ENCODE measurements at places on chromosomes 7 and 10.

DNA sequence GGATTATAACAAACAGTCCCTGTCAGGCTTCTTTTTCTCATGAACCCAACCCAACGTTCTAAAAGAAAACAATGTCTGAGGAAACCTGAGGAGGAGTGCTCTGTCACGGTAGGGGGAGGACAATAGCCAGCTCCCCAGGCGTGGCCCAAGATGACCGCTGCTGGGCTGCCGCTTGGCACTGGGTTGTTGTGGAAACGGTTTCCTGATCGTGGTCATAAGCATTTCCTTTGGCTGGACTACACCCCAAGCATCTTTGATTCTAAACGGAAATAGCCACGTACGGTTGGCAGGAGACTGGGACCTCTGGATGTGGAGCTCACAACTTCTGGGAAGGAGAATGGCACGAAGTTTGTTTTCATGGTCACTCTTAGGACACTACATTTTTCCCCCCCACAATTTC, 30.4 kb upstream of the DMBT1 start:
- no peak for DNase-seq

DNA sequence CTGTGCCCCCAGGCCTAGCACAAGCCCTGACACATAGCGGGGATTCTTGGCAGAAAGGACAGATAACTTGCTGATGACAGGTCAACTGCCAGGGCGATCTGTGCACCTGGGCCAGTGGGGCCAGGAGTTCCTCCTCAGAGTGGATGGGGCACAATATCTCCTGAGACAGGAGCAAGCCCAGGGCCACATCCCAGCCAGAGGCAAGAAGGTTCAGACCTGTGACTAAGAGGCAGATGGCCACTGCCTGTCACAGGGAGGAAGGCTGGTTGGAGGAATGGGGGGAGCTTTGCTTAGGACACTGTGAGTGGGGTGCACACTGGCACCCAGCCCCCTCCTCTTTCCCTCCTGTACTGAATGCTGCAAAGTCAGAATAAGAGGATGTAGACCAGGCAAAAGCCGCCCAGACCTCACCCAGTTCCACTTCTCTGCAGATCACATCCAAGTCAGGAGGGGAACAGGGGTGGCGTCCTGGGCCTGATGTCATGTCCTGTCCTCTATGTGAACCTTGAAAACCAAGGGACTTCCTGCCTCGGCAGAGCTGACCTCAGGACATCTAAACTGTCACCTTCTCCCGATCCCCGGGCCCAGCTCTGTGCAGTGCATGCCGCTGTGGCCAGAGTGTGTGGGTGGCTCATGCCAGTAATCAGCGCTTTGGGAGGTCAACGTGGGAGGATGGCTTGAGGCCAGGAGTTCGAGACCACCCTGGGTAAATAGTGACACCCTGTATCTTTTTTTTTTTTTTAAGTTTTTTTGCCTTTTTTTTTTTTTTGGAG, 1.3 kb downstream of the GUSB start:
- DNase-seq = no peak

GRCh38 chr10:69228151-69228550, 8.0 kb downstream of the HKDC1 start:
- DNase-seq = no peak

DNA sequence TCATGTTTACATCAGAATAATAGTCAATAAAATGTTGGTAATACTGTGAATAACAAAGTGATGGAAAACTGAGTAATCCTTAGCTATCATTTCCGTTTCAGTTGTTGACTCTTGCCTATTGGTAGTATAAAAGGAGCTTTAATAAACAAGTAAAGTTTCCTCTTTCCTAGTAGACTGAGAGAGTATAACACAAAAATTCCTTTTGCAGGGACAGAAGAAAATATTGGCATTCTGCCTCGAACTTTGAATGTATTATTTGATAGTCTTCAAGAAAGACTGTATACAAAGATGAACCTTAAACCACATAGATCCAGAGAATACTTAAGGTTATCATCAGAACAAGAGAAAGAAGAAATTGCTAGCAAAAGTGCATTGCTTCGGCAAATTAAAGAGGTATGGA, 9.4 kb downstream of the KIF20B start:
- DNase-seq = no peak

DNA sequence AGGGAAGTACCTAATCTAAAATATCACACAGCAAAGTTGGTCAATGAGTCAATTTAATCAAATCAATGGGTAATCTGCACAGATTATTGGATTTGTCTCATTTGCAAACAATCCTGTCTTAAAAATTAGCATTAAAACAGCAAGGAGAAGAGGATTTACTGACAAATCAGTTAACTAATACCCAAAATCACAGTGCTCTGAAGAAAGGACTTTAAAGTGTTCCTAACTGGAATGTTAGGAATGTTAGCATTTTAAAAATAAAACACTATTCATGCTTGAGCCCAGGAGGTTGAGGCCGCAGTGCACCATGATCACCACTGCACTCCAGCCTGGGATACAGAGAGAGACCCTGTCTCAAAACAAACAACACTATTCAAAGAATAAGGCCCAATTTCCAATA, 83.1 kb downstream of the CHCHD3 start:
- DNase-seq = no peak

GRCh38 chr7:16114633-16115032, 306.7 kb downstream of the CRPPA start:
- DNase-seq = no peak

- DNase-seq = no peak
Observed at GRCh38 chr7:8278183-8278582, 16.2 kb upstream of the ICA1 start.

DNA sequence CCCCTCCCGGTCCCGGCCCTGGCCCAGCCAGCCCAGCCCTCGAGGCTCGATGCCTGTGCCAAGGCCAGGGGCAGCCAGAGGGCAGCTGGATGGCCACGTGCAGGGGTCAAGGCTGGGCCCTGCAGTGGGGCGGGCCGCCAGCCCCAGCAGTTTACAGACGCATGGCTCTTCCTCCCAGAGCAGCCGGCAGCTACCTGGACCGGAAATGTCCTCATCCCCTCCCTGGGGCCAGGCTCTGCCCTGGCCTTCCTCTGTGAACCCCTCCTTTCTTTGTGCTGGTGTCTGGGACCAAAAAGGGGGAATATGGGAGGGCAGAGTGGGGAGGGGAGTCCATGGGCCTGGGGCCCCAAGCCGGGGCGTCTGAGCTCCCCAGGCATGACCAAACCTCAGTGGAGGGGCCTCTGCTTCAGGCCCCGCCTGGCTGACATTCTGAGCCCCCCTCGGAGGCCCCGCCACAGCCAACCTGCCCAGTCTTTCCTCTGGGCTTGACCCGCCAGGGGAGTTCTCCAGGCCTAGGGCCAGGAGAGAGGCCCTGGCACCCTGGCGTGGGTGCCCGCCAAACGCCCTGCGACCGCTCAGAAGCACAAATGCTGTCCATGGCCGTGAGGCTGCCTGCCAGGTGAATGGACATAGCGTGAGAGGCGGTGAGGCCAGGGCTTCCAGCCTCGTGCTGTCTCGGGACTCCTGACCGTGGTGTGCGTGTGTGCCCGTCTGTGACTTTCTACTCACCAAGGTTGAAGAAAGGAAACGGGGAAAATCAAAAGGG, 24.7 kb upstream of the AMZ1 start:
- DNase-seq = no peak

DNA sequence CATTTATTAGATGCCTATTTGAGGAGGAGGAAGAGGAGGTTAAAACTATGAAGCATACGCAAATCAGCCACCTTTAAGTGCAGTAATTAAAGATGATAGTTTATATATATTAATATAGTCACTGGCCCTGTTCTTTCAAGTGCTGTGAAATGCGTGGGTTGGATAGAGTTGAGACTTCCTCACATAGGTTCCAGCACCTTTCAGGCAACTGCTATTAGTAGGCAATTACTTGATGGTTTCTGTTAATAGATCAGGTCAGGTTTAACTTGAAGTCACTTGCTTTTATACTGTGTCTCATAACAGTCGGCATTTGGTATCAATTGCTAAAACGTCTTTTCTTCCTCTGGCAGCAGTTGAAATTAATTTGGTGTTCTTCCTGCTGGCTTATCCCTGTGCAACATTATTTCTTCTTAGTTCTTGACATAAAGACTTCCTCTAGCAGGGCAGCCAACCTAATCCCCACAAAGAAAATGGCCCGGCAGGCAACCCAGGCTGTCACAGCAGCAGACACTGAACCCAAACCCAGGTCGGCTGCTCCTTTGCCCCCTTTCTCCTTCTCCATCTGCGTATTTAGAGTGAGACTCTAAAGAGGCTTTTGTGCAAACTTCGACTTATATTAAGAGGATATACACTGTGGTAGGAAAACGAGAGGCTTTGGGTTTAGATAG, 35.3 kb upstream of the BET1 start:
- no peak for DNase-seq

DNA sequence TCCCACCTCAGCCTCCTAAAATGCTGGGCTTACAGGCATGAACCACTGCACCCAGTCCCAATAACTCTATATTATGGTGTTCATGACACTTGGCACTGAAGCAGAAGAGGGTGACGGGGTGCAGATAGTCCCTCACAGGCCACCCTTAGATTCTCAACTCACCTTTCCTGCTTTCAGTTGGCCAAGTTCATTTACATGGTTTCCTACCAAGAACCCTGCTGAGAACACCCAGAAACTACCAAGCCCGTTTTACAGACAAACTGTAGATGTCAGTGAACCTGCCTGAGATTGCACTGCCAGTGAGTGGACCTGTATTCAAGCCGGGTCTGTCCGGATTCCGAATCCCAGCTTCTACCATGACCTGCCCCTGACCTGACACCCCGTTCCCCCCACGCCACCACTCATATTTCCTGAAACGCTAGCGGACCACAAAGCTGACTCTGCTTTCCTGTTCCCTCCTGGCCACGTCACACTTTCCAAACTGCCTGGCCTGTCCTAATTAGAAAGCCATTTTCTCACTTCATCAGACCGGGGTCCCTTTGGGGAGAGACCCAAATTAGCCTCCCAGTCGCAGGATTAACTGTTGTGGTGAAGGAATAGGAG, 17.3 kb downstream of the GRID2IP start:
- no peak for DNase-seq

DNA sequence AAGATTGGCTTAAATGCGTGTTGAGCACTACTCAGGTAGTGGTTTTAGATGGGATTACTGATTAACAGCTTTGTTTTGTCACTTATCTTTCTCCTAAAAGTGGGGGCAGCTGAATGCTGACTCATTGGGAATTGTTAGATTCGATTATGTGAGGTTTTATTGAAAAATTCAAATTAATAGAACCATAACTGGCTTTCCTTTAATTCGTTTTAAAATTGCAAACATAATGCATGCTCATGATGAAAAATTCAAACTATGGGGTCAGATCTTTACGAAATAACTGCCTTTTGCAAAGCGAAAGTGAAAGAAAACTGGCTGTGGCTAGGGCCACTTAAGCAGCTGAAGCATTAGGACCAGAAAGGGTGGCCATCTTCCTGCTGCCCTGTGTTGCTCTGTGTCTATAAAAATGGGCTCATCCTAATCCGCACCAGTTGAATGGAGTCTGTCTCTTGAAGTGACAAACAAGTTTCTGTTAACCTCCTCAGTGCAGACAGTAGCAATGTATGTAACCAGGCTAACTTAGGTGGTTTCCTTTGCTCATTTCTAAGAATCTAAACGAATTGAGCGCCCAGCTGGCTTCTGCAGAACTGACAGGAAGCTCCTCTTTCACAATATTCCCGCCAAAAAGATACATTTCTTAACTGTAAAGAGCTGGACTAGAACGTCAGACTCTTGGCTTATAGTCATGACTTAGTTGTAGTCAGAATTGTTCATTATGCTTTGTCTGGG, 27.8 kb downstream of the DENND10 start:
- DNase-seq = no peak

Measured in cortex of kidney (tissue), 1 donor.